ENCODE measurements at places on chromosomes 3 and 15. TPM values are rescaled to one million over a fixed set of nuclear protein-coding genes. Genes with fewer than 3 reads are reported as not detected.

DNA sequence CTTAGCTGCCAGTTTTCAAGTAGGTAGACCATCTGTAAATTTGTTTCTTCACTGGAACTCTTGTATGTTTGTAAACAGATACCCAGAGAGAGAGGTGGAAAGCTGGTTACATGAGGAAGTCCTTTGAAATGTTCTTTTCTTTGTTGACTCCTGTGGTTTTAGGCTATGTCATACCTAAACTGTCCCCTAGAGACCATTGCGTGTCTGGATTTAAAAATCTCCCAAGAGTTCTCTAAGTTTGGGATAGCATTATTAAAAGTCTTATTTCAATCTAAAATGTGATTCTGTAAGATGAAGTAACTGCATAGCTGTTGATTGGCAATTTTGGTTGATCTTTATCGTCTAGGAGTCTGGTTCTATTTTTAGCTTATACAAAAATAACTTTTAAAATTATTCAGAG lies 127.2 kb downstream of the GHSR start:
- ATAC-seq: no peak

GRCh38 chr15:25478313-25478712 lies 39.5 kb upstream of the UBE3A start:
- ATAC-seq: no peak

GRCh38 chr3:82568776-82569338 lies 807.4 kb upstream of the GBE1 start:
- ATAC-seq: no peak

MST1R gene
- 2.5 TPM for total RNA-seq

- ATAC-seq: no peak
Measured at GRCh38 chr15:94467034-94467433, 235.7 kb downstream of the MCTP2 start.

AMT gene
- 0.32 TPM for total RNA-seq

- ATAC-seq: no peak
Measured at GRCh38 chr15:85171736-85172135, 190.1 kb downstream of the PDE8A start.

GPR160 gene
- total RNA-seq: 1.1 TPM

- no peak for ATAC-seq
Measured at GRCh38 chr3:126448136-126448892, 27.4 kb downstream of the ZXDC start.

DNA sequence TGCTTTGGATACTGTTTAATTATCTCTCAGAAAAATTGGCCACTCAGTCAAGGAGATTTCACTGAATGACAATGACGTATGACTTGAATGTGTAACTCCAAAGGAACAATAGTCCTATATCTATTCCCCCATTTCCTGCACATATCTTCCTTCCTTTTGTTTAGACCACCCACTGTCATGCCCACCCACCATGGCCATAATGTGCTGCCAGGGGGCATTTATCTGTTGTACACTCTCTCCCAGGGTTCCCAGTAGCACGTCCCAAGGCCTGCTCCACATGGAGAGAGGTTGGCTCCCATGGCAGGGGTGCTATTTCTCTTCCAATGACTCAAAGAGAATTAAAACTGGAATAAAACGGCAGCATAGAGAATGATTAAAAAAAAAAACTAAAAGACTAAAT lies 36.8 kb upstream of the CTNNB1 start:
- no peak for ATAC-seq

ISLR2 gene
- 5.4 TPM for total RNA-seq
